SK-N-MC (cell line): ENCODE measurements at places on chromosomes 4 and X.

GRCh38 chr4:4961936-4962335 is 57.3 kb downstream of the CYTL1 start:
- DNase-seq = no peak

DNA sequence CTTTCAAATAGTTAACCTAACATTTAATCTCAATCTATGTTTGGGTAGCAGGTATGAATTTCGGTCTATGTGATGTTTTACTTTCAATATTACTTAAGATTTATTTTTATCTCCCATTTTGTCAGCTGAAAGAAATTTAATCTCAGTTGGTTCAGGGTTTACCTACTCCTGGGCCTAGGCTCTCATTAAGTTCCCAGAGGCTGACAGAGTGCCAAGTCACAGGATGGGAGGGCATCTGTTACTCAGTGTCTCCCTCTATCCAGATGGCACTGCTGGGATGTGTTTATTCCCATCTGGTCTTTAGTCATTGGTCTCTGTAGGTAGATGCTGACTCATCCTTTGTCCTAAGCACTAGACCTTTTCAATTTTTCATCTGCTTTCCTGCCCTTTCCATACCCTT is 129.4 kb upstream of the ARSJ start:
- DNase-seq = no peak

GRCh38 chr4:121189326-121190215 is 25.4 kb upstream of the TNIP3 start:
- DNase-seq = no peak

DNA sequence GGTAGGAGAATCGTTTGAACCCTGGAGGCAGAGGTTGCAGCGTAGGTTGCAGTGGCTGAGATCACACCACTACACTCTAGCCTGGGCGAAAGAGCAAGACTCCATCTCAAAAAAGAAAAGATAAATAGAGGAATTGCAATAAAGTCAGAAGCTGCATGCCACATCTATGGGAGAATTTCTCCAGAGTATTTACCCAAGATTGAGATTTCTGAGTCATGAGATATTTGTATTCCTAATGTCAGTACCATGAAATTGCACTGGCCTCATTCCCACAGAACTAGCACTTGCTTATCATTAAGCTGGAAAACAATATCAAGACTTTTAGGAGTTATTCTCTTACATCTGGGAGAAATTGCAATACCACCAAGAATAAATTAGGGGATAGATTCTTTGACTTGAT is 37.4 kb downstream of the ASIC5 start:
- no peak for DNase-seq

DNA sequence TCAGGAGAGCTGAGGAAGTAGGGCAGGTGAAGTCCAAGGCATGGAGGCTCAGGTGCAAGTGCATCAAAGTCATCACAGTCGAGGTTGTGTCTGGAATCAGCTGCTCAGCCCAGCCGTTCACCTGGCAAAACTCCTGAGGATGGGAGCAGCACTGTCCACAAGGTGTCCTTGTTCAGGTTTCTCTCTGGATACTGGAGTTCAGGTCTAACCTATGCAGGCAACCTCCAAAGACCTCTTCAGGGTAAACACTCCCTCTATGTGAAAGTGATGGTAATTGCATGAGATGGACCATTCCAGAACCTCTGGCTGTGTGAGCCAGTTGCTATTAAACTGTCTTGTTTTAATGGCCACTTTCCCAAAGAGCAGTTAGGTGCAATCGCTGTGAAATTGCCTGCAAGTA is 120.2 kb upstream of the PSAPL1 start:
- no peak for DNase-seq

GRCh38 chr4:38615847-38616246 is 48.2 kb upstream of the KLF3 start:
- no peak for DNase-seq

DNA sequence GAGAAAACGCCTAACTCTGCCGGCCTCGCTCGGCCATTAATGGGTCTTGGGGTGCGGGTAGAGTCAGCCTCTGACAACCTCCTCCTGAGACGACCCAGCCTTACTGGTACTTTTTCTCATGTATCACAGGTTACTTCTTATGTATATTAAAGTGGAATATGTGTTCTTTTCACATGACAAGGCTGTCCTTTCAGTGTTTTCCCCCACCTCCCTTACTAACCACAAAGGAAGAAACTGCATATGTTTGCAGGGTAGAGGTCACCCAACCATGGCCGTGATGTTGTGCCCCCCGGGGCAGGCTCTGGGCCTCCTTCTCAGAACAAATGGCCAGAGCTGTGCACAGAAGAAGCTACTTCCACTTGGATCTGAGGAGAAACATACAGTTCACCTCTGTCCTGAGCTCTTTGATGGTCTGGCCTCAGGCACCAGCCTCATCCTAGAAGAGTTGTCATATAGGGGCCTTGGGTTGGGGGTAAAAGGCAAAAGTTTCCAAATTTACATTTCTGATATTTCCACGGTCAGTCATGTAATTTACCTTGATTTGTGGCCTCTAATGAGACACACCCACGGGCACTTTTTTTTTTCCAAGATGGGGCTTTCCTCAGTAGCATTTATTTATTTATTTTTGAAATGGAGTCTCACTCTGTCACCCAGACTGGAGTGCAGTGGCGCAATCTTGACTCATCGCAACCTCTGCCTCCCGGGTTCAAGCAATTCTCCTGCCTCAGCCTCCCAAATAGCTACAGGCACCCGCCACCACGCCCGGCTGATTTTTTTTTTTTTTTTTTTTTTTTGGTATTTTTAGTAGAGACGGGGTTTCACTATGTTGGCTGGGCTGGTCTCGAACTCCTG is 1.9 kb downstream of the SOWAHD start:
- no peak for DNase-seq

GRCh38 chr4:142549248-142549647 is 296.9 kb downstream of the INPP4B start:
- DNase-seq = no peak

DNA sequence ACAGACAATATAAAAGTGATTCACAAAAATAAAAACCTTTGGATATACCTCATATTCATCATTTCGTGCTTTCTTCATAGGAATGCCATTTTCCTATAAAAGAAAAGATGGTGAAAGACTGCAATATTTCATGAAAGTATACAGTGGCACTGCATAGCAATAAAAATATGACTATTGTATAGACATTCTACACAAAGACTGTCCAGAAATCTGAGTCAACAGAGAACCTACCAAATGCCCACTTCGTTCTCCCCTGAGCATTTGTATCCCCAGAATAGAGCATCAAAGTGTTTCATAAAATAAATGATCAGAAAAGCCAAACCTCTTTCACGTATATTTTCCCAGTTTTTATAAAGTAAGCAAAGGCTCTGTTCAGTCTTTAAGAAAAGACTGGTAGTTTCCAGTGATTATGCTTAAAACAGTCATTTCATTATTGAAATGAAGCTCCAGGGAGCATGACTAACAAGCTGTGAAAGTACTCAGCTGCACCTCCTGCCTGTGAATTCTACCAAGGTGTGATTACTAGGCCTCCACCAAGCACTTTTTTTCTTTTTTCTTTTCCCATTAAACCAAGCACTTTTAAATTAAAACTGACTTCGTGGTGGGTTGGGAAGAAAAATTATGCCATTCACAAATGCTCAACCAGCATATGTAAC is 20.2 kb downstream of the PPA2 start:
- no peak for DNase-seq

DNA sequence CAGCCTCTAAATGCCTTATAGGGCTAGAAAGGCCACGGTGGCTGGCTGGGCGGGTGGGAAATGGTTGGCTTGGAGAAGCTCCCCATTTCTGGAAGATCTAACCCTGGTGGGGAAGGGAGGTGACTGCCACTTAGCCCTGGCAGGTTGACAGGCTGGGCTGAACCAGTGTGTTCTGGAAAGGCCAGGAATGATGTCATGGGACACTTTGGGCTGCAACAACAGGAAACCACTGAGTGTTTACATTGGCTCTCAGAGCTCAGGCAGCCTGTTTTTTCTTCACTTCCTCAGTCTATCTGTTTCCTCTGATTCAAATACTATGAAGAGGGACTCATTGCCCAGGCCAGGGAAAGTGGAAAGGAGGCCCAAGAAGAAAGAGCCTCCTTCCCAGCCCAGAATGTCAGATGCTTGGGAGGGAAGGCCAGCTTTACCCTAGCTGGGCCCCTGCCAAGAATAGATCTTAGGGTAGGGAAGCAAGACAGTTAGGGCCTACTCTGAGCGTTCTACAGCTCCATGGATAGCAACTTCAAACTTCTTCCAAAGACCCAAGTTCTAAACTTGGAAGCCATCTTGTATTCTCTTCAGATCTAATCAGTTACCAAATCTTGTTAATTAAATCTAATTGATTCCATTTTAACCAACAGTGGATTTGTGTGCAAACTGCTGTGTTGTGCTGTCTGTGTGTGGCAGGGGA is 65.8 kb upstream of the MSN start:
- DNase-seq = no peak

DNA sequence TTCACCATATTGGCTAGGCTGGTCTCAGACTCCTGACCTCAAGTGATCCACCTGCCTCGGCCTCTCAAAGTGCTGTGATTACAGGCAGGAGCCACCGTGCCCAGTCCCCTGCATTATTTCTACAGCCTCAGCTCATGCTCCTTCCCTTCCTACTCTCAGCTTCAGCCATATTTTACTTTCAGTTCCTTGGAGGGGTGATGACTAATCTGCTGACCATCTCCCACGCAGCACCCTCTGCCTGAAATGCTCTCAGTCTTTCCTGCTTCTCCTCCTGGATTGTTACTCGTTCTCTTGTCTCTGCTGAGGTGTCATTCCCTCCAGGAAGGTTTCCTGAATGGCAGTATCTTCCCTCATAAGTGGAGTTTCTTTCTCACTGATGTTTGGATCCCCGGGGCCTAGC is 63.3 kb downstream of the MOSPD2 start:
- no peak for DNase-seq

- DNase-seq = peak; percentile 1
Measured at GRCh38 chr4:142282870-142283431, 563.1 kb downstream of the INPP4B start.

DNA sequence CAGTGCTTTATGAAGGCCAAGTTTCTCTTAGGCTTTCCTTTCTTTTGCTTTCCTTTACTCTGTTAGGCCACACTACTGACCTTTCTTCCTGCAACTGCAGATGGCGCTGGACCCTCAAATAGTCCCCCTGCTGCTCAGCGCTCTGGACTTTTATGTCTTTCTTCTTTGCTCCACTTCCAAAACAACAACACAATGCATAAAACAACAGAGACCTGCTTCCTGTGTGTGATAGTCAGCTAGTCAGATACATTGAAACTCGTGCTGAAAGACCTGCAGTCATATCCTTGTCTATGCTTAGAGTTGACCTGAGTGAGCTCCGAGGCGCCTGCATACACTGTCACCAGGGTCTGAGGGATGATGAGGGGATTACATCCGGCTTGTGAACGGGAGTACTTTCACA is 108.9 kb upstream of the TEX13D start:
- DNase-seq = no peak
